ENCODE measurements at places on chromosomes 11 and 22. TPM values are rescaled to one million over a fixed set of nuclear protein-coding genes. Genes with fewer than 3 reads are reported as not detected.
A peak's percentile ranks its signal among the peaks of the same experiment; 100 is the strongest.

Gene VPREB1
- total RNA-seq = not detected

Gene MYBPC3
- 0.73 TPM for total RNA-seq

Gene UBQLN3
- total RNA-seq = 1.1 TPM

Gene KRTAP5-3
- not detected for total RNA-seq

Gene GLYAT
- total RNA-seq = not detected

Gene GPHA2
- total RNA-seq = not detected

Gene GRAP2
- 3.5 TPM for total RNA-seq

- DNase-seq = no peak
These were observed 2.1 kb downstream of the ANKRD42 start for GRCh38 chr11:83195649-83196048.

GRCh38 chr11:34311126-34311525, 46.7 kb downstream of the ABTB2 start:
- DNase-seq = no peak

DNA sequence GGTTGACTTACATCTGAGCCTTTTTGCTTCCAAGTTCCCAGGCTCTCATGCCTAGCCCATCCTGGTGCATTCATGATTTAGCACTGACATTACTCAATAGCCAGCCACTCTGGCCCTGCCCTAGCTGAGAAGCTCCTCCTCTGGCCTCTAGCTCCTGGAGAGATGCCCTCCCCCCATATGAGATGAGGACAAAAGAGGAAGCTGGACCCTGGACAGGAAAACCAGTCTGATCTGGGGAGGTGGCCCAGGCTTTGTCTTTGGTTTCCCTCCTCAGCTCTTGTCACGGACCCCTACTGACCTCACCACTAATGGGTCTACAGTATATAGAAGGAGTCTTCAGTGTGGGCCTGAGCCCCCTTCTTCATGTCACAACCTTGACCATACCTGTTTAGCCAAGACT, 3.0 kb downstream of the RHOG start:
- DNase-seq = peak; percentile 47

DNA sequence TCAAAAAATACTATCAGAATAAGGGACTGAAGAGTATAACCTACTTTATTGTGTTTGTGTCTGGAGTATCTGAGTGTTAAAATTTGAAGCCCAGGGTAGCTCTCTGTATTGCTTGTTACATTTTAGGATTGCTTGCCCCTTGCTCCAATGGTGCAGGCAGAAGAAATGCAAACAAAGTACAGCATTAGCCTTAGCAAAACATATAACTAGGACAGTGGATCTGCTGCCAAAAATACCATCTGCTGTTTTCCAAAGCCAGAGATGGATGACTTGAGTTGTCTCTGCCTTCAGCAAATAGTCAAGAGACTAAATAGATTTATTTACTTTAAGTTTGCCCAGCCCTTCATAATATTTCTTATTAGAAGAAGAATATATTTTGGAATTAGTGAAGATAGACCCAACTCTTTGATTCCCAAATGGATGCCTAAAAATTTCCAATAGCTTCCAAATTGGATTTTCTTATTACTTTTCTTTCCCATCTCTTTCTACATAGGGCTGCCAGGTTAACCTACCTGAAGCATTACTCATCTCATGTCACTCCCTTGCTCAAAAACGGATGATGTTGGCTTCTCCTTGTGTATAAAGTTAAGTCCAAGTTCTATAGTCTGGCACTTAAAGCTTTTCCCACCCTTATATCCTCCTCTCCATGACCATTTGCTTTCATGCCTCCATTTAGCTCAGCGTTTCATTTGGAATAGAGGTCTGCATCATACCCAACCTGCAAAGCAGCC, 66.3 kb downstream of the LDLRAD3 start:
- DNase-seq = no peak

DNA sequence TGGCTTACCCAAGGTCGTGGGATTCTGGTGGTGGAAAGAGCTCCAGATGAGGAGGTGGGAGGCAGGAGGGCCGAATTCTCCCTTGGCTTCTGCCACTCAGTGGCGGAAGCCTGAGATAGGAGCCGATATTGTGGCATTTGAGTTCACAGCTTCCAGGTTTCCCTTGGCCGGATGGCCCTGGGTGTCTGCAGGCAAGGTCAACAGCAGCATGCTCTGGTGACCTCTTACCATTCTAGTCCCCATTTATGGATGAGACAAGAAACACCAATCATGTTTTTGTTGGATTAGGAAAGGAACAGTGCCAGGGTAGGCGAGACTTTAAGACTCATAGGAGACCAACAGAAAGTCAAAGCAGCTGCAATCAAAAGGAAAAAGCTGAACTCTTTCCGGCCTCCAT, 89.7 kb downstream of the GRAMD1B start:
- DNase-seq = no peak

DNA sequence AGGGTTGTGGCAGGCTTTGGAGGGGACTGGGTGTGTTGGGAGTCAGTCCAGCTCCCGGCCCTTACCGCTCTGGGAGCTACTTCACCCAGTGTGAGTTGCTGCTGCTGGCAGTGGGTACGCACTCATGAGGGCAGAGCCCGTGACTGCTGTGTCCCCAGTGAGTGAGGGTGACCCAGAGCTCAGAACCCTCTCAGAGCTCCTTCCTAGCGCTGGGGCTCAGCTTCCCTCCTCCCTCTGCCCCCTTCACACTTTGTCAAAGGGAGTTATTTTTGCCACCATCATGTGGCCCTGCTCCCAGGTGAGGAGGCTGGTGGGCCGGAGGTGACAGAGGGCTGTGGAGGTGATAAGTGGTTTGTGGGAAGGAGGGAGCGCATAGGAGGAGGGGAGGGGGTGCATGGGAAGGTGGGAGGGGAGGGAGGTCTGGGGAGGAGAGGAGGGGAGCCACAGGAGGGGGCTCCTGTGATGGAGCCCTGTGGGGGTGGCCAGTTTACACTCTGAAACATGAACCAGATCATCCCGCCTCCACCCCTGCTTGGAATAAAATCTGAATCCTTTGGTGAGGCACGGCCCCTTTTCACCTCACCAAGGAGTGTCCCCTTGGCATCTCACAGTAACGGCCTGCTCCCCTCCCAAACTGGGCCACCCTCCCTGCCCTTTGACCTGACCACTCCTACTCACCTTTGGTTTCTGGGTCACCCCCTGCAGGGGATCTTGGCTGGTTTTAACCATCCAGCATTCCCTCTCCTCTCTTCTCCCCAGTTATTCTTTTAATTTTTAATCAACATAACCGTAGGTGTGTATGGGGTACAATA, 9.9 kb downstream of the NDUFV1 start:
- no peak for DNase-seq

DNA sequence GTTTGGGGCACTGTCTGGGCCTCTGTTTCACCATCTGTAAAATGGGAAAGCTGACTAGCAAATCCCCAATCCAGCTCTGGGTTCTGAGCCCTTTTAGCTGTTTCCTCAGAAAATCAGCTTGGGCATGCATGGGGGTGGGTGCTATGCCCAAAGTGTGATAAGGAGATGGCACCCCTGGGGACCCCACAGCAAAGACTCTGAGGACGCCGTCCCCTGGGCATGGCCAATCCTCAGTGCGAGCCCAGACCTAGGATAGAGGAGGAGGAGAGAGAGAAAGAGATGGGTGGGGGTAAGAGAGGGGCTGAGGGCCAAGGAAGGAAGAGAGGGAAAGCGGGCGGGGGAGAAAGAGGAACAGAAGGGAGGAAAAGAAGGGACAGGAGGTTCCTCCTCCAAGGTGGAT, 31.8 kb downstream of the TPBGL start:
- no peak for DNase-seq

GRCh38 chr11:11813288-11813962, 28.3 kb upstream of the USP47 start:
- peak; percentile 51 for DNase-seq

- DNase-seq = no peak
These were observed 3.6 kb downstream of the CRKL start for GRCh38 chr22:20920881-20921203.

GRCh38 chr11:133948711-133949110, 8.1 kb downstream of the IGSF9B start:
- no peak for DNase-seq

DNA sequence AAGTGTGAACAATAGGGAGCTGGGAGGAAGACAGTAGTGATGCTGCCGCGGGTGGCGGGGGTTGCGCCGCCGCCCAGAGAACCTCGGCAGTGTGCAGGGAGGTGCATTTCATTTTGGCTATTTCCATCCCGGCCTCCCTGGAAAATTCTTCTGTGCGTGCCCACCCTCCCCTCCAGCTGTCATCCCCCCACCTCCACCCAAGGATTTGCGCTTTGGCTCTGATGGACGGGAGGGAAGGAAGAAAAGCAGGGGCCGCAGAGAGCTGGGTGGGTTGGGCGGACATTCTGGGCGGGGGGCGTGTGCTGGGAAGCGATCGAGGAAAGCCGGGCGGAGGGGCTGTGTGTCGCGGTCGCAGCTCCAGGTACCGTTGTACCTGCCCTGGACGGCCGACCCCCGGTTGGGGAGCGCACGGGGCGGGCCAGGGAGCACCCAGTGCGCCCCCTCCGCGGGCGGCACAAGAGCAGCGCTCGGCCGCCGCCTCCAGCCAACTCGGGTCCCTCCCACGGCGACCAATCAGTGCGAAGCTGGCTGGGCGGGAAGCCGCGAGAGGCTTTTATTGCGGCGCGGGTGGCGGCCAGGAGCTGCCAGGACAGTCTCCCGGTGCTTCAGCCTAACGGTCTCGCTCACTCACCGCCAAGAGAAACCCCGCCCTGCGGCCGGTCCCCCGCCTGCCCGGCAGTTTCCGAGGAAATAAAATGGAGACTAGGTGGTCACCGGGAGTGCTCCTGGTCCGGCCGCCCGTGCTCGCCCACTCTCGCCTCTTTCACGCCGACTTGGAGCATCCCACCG, 1.6 kb downstream of the NCAM1 start:
- peak; percentile 72 for DNase-seq

DNA sequence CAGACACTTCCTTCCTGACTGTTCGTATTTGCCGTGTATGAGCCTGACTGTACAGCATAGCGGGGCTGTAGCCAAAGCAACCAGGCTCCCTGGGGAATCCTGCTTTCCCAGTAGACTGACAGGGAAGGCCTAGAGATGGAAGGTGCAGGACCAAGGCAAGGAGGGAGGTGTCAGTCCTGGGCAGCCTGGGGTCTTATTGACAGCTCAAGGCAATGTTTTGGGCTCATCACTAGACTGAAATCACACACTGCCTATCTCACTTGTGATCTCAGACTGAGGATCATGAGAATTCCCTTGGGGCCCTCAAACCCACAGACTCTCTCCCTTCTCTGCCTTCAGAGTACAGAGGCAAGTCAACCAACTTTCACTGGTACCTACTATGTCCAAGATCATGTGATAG, 346.8 kb upstream of the NARS2 start:
- no peak for DNase-seq

- DNase-seq = no peak
These were observed 15.4 kb upstream of the CAT start for GRCh38 chr11:34423300-34423699.

GRCh38 chr11:132632641-132633124, 899.6 kb downstream of the OPCML start:
- no peak for DNase-seq

DNA sequence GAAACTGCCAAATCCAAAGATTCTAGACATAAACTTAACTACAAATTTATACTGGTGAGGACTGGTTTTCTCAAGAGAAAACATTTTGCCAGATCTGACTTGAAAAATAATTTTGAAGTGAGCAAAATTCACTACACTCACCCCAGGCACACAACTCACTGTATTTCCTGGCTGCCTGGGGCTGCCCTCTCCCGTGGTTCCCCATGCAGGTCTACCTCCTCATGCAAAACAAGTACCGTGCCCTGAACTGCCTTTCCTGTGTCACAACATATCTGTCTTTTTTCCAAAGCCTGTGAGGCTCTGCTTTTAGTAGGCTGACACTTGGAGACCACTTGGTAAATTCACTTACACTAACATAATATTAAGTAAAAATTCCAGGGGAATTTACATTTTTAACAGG, 76.4 kb downstream of the LIF start:
- no peak for DNase-seq

DNA sequence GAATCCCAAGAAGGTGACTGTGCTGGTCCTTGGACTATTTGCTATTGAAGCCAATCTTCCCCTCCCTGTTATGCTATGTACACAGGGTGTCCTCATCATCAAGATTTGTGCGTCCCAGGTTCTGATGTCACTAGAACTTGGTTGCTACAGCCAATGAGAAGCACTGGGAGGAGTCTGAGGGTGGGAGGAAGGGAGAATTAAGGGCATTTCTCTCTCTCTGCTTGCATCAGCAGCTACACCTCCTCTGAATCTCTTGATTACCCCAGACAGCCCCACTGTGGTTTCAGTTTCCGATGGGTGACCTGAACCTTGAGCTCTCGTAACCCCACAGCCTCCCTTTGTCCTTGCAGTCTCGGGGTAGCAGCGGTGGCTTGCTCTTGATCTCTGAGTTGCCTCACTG, 212.4 kb upstream of the SESN3 start:
- DNase-seq = no peak

DNA sequence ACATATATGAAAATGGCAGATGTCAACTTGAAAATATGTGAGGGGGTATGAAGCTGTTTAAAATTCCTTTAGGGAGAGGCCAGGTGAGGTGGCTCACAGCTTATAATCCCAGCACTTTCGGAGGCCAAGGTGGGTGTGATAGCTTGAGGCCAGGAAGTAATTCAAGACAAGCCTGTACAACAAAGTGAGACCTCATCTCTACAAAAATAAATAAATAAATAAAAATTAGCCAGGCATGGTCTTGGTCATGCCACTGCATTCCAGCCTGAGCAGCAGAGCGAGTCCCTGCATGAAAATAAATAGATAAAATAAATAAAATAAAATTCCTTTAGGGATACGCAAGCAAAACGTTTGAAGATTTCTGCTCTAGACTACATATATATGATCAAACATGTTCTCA, 38.1 kb upstream of the FAM181B start:
- DNase-seq = no peak

GRCh38 chr22:26838471-26838825, 181.1 kb downstream of the MIAT start:
- no peak for DNase-seq

DNA sequence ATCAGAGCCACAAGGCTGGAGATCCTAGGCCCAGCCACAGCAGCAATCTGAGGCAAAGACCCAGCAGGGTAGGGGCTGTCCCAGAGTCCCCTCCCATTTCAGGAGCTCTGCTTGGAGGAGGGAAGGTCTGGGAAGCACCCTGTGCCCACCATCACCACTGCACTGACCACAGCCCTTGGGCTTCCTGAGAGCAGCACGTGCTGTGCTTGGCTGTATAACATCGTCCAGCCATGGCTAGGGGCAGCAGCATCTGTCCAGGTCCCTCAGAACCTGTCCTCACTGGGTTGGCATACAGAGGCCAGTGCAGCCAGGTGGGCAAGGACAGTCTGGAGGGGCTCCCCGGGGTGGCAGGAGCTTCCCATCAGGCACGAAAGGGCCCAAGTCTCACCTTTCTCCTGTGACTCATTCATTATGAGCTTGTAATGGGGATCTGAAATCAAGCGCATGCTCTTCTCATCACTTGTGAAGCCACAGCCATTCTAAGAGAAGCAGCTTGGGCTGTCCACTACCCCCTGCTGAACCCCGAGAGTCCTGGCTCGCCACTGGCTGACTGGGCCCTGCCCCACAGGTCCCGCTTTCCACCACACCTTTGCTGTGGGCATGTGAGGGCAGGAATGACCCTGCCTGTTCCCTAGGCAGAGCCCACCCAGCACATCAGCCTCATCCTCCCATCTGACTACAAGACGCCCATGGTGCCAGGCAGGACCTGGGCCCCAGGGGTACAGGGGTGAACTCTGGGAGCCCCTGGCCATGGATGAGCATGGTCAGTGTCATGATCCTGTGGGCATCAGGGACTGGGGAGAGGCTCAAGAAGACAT, 83.3 kb downstream of the MED15 start:
- no peak for DNase-seq

GRCh38 chr11:37199082-37199481, 601.0 kb upstream of the RAG2 start:
- DNase-seq = no peak

- no peak for DNase-seq
These were observed 109.8 kb upstream of the FGF3 start for GRCh38 chr11:69928975-69929374.
